A172 (cell line): ENCODE measurements at places on chromosomes 11 and 22. TPM values are rescaled to one million over a fixed set of nuclear protein-coding genes. Genes with fewer than 3 reads are reported as not detected.

Gene SPTBN2
- total RNA-seq = 31.6 and 33.4 TPM in 2 replicates

DNA sequence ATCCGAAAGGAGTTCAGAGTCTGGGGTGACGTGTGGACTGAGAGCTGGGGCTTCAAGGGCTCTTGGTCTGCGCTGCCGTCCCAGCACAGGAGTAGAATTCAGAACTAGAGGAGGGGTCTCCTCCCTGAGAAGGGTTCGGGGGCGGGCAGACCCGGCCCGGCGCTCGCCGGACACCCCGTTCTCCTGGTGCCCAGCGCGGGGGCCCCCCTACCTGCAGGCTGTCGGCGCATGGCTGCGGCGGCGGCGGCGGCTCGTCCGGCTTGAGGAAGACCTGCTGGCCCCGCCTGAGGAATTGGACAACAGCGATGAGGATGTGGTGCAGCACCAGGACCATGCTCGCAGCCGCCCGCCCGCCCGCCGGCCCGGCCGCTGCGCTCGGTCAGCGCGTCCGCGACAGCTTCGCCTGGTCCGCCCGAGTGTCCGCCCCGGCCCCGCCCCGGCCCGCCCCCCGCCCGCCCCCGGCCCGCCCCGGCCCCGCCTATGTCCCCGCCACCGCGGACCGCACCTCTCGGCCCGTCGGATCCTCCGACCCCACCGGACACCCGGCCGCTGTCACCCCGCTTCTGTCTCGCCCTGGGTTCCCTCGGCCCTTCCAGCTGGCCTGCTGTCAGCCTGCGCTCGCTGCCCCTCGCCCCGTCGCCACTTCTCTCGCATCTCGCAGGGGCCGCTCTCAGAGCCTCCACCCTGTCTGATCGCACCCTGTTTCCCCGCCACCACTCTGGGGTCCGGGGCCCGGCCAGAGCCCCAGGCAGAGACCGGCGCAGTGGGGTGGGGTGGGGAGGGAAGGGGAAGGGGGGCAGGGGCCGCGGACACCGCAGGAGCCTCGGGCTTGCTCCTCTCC is 32.0 kb downstream of the PDE2A start:
- DNase-seq = no peak

- no peak for DNase-seq
Measured at GRCh38 chr11:132114743-132115142, 744.3 kb downstream of the NTM start.

- DNase-seq = no peak
Measured at GRCh38 chr22:25062386-25063085, 110.0 kb downstream of the KIAA1671 start.

DNA sequence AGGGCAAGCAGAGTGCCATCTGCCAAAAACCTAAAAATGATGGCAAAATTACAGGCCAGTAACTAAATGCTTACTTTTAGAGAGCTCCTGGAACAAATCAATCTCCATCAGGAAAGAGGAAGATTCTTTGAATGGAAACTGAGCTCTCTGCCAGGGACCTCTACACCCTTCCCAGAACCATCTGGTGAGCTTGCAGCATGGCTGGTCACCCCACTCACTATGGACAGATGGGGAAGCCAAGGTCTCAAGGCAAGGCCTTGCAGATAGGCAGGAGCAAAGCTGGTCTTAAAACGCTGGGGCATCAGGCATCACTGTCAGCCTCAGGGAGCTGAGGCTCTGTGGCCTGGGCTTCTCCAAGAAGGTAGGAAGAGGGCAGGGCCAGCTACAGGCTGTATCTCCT is 36.2 kb downstream of the SERGEF start:
- no peak for DNase-seq

- no peak for DNase-seq
Measured at GRCh38 chr11:76629853-76630599, 40.5 kb downstream of the LRRC32 start.

Gene HEPN1
- total RNA-seq = not detected in 2 replicates

- DNase-seq = no peak
Measured at GRCh38 chr11:121636081-121636799, 183.5 kb upstream of the SORL1-AS1 start.

- no peak for DNase-seq
Measured at GRCh38 chr11:120352405-120352804, 16.2 kb downstream of the ARHGEF12 start.

- DNase-seq = no peak
Measured at GRCh38 chr22:38694049-38694448, 6.7 kb downstream of the JOSD1 start.

GRCh38 chr22:39452740-39453040 is 4.1 kb upstream of the MGAT3 start:
- DNase-seq = no peak

DNA sequence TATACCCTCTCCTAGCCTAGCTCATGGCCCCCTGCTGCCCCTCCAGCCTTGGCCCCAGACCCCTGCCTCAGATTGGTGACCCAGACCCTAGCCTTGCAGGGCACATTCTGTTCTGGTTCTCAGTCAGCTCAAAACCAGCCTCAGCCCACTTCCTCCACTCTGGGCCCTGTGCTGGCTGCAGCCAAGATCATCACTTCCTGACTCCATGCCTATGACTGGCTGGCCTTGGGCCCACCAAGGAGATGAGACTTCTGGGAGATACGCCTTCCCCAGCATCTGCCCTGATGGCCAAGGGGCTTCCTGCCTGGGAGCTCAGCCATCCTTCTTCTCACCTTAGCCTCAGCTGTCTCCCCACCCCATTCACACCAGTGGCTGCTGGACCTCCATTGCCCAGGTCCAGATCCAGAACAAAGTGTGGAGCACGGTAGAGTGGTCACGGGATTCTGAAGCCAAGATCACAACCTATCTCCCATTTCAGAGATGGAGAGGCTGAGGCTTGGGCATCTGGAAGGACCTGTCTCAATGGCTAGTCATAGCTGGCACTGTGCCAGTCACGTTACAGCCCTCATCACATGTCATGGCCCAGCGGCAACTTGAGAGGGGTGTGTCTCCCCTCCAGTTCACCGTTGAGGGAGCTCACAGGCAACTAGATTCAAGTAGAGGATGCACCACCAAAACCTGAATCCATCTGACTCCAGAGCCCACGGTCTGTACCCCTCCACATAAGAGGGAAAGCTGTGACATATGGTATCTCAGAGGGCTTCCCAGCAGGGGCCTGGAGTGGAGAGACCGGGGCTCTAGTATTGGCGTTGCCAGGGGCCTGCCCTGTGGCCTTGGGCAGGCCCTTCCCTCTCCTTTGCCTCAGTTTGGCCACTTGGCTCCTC is 43.0 kb upstream of the KLHL35 start:
- peak; percentile 47 for DNase-seq

Gene OR4A16
- not detected in 2 replicates for total RNA-seq
